ENCODE measurements at places on chromosomes 1 and 21. TPM values are rescaled to one million over a fixed set of nuclear protein-coding genes. Genes with fewer than 3 reads are reported as not detected.

DNA sequence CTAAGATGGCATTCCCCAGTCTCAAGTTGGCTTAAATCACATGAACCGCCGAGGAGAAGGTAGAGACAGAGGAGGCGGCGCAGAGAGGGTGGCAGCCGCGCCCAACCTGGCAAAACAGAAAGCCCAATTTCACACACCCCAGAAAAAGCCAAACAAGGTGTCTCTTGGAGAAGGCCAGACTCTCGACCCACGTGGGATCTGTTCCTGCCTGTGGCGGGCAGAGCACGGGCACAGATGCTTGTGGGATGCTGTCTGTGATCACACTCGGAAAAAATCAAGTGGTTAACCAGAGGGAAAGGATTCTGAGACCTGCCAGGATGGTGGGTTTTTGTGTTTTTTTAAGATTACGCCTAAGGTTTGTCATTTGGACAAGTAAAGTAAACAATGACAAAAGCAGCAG, 80.7 kb downstream of the MRPL37 start:
- peak overlapping the region; percentile 96 for H3K27ac ChIP-seq
- H3K4me3 ChIP-seq, result no peak overlapping the region
- H3K4me1 ChIP-seq, result peaks cover 63% of the 10 kb centered on the region
- H3K27me3 ChIP-seq, result no peaks in the 10 kb centered on the region
- no peak for DNase-seq
- H3K36me3 ChIP-seq, result peaks cover 9% of the 10 kb centered on the region

DNA sequence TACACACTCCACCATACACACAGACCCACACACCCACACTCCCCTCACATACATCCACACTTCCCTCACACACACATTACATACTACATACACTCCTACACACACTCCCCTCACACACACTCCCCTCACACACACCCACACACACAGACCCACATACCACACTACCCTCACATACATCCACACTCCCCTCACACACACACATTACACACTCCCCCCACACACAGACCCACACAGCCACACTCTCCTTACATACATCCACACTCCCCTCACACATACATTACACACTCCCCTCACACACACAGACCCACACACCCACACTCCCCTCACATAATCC, 32.6 kb upstream of the SELENON start:
- H3K36me3 ChIP-seq, result no peaks in the 10 kb centered on the region
- DNase-seq, result no peak
- no peaks in the 10 kb centered on the region for H3K27me3 ChIP-seq

GRCh38 chr1:204826970-204827369, 43.7 kb upstream of the NFASC start:
- no peak overlapping the region for H3K27ac ChIP-seq
- H3K27me3 ChIP-seq, result no peaks in the 10 kb centered on the region
- no peaks in the 10 kb centered on the region for H3K4me1 ChIP-seq
- DNase-seq, result no peak
- H3K4me3 ChIP-seq, result no peak overlapping the region

DNA sequence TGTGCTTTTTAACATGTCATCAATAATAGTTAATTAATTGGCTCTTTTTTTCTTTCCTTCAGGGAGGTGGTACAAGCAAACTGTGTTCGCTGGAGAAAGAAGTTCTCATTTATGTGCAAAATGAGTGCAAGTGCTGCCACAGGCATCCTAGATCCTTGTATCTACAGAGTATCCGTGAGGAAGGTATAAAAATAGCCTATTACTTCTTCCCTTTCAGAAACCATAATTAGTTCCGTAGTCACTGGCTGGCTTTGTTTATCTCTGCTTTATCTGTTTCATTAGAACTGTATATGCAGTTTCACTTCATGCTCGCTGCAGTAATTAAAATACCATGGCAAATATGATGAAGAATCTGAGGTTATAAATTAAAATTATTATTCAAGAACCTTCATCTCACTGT, 40.6 kb downstream of the EEIG2 start:
- no peaks in the 10 kb centered on the region for H3K4me1 ChIP-seq
- peaks cover 10% of the 10 kb centered on the region for H3K36me3 ChIP-seq
- H3K27ac ChIP-seq, result no peak overlapping the region
- DNase-seq, result no peak
- H3K4me3 ChIP-seq, result no peak overlapping the region

Gene OPTC
- not detected for total RNA-seq

Gene NUP210L
- total RNA-seq, result not detected
